ENCODE measurements at places on chromosomes 2 and 18. TPM values are rescaled to one million over a fixed set of nuclear protein-coding genes. Genes with fewer than 3 reads are reported as not detected.
A peak's percentile ranks its signal among the peaks of the same experiment; 100 is the strongest.

- DNase-seq = peak; percentile 13
These were observed 13.9 kb downstream of the RDH14 start for GRCh38 chr2:18546567-18546966.

- no peak for DNase-seq
These were observed 681.2 kb downstream of the EPHA4 start for GRCh38 chr2:220890931-220891330.

DNA sequence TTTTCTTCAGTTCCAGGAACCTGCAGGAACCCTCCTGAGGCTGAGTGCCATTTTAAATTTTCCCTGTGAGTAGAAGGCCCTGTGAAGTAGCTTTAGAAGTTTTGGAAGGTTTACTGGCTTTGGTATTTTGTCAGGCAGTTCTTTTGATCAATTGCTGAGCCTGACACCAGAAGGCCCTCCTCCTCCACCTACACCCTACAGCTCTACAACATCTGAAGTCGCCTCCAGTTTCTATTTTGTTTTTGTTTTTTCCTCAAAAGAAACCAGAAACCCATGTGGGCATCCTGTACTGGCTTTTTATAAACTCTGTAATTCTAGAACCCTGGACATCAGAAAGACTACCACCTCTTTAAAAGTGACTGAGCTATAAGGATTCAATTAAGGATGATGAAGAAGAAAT lies 153.7 kb downstream of the NRXN1 start:
- DNase-seq = no peak

OSR1 gene
- total RNA-seq = not detected

DNA sequence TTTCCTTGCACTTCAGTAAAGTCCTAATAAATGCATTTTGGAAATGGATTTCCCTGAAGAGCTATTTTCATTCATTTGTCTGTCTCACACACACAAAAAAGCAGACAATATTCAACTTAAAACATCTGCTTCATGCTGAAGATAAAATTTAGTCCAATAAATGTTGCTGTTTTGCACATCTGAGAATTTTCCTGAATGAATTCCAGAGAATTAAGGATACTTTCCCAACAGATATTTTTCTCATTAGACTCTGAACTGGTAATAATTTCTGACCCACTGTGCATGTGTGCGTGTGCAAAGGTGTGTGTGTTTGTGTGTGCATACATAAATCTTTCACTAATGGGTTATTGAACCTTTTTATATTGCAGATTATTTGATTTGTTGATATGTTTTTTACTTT lies 390.2 kb upstream of the TMEFF2 start:
- no peak for DNase-seq

NCKAP5 gene
- total RNA-seq = not detected

DNA sequence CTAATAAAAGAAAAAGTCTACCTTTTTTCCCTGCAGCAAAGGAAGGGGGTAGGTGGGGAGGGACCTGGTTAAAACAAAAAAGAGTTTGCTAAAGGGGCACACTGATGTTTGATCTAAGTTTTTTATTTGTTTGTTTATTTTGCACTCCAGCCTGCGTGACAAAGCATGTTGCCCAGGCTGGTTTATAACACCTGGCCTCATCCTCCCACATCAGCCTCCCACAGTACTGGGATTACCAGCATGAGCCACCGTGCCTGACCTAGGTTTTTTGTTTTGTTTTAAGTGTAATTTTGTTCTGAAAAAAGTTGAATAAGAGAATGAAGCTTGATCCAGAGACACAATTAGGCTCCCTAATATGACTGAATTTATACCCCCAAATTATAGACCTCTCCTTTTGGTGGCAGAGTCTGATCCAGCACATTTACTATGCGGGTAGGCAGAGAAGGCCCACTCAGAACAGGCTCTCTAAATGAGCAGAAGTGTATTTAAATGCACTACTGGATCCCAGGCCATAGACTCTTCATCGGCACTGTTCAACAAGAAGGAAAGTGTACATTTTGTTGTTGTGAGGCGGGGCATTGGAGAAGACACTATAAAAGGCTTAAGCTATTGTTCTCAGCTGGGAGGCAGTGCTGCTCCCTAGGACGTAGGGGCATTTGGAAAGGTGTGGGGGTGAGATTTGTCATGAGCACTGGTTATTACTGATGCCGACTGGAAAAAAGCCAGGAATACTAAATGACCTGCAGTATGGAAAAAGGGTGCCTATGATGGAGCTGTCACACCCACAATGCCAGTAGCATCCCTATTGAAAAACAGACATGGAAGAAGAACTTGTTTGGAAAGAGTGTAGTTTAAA lies 32.4 kb downstream of the MRPS9 start:
- no peak for DNase-seq

DNA sequence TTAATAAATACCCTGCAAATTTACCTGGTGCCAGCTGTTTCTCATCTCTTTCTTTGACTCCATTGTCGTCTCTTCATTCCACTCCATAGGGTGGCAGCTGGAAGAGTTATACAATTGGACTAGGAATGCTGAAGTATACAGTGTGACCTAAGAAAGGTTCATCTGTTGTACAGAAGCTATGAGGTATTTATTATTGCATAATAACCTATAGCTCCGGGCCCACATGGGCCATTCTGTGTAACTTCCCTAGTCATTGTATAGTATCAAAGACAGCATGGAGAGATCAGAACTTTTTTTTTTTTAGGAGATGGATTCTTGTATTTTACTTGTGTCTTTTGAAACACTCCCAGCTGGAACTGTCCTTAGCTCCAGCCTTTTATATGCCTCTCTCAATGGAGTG lies 26.2 kb downstream of the BMP10 start:
- DNase-seq = no peak

SULT1C4 gene
- not detected for total RNA-seq

GKN1 gene
- not detected for total RNA-seq

ONECUT2 gene
- not detected for total RNA-seq

DNA sequence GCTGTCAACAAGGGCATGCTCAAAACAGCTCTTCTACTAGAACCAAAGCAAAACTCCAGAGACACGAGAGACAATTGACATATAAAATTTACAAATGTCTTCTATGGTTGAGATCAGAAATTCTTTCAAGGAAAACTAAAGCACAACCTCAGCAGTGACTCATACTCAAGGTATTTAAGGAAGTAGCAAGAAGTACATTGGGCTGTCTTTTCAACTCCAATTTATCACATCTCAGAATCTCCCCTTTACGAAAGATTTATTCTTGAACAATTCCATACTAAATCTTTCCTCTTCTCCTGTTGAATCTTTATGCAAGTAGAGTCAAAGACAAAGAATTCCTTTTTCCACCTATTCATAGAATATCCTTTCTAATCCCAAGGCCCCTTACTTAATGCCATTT lies 324.0 kb downstream of the IRS1 start:
- no peak for DNase-seq

UPP2 gene
- total RNA-seq = not detected

SEMA4C gene
- 35.4 TPM for total RNA-seq

DNA sequence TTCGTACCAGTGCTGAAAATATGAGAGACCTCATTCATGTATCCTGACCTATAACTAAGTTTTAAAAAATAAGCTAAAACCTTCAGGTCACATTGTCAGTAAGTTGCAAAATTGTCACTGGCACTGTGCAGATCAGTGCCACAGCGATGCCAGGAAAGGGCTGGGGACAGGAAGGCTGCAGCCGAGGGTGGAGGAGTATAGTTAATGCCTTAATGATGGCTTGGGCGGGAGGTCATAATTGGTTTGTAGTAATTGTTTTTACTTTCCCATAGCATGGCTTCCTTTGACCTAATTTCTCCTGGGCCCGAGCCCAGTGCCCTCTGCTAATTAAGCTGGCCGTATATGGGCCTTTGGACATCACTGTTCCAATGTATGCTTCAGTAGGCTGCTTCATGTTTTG lies 47.2 kb upstream of the RAB12 start:
- no peak for DNase-seq

G6PC2 gene
- not detected for total RNA-seq

DNA sequence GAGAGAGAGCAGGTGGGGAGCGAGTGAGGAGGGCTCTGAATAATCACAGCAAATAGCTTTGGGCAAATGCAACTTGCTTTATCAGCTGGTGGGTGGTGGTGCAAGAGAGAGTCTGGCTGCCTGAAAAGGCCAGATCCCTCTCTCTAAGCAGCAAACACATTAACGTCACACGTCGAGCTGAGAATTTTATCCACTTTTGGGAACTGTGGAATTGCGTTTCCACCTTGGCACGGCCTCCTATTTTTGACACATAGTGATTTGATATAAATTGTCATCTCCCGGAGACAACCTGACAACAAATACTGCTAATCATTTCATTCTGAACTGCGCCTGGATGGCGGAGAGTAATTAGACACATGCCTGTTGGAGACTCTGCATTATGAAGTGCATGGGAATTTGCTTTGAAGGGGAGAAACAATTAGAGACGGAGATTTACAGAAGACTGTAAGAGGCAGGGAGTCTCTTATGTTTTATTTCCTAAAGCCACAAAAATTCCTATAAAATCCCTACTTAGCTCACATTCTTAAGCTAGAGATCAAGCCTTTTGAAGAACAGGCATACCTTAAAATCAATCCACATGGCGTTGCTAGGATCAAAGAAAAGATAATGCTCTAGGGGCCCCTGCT lies 634.1 kb downstream of the TDRD15 start:
- no peak for DNase-seq

GRCh38 chr2:206160125-206160806 lies 571 bp downstream of the EEF1B2 start:
- DNase-seq = no peak

NT5DC4 gene
- not detected for total RNA-seq

PROM2 gene
- 0.42 TPM for total RNA-seq

DNA sequence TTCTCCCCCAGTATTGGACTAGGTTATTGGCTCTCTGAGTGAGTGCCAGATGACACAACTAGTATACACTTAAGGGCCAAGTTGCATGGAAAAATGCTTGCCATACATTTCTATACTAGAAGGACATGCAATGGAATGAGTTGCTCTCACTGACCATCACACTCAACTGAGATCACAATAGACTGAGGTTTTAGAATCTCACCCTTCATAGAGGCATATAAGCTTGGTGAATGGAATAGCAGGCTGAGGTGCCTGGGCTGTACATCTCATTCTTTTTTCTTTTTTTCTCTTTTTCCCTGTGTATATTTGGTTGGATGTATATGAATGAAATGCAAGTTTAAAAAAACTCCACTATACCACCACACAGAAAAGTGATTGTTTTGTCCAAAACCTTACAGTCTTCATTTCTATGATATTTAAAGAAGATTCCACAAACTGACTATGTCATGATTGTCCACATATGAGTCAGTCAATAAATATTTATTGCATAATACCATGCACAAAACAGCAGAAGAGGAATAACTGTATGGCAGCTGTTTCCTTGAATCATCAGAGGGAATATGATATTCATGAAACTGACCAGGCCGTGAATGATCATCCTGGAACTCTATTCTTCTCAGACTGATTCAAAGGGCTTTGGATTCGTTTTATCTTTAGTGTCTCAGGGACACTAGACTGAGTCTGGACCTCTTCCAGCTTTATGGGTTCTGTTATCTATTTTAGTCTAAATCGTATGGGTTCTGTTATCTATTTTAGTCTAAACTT lies 122.6 kb upstream of the STK17B start:
- no peak for DNase-seq

GRCh38 chr18:77422974-77423867 lies 173.6 kb downstream of the GALR1 start:
- DNase-seq = no peak

GRCh38 chr18:10131460-10132395 lies 217.9 kb downstream of the VAPA start:
- no peak for DNase-seq

LYPD6 gene
- total RNA-seq = not detected

GRCh38 chr18:66346833-66347588 lies 256.9 kb downstream of the CDH19 start:
- no peak for DNase-seq

- DNase-seq = no peak
These were observed 40.4 kb upstream of the TMEM178A start for GRCh38 chr2:39625193-39625926.

GRCh38 chr18:39209173-39209572 lies 1643.6 kb upstream of the CELF4 start:
- DNase-seq = no peak

- DNase-seq = no peak
These were observed 85.5 kb downstream of the PIGN start for GRCh38 chr18:62101321-62101721.

- no peak for DNase-seq
These were observed 242.1 kb upstream of the RGPD4 start for GRCh38 chr2:107584577-107584976.

- no peak for DNase-seq
These were observed 8.6 kb downstream of the CABLES1 start for GRCh38 chr18:23143815-23144261.

GRCh38 chr2:132542953-132543569 lies 126.5 kb downstream of the GPR39 start:
- DNase-seq = no peak

DNA sequence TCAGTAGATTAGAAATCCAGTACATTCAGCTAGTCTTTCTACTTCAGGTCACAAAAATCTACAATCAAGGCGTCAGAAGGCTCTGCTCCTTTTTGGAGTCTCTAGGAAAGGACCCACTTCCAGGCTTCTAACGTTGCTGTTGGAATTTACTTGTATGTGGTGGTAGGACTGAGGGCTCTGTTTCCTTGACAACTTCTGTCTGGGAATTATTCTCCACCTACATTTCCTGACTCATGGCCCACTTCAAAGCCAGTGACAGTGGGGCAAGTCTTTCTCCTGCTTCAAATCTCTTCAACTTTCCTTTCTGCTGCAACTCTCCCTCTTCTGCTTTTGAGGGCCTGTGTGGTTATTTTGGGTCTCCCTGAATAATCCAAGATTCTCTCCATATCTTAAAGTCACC lies 10.4 kb upstream of the TMX3 start:
- DNase-seq = no peak

DNA sequence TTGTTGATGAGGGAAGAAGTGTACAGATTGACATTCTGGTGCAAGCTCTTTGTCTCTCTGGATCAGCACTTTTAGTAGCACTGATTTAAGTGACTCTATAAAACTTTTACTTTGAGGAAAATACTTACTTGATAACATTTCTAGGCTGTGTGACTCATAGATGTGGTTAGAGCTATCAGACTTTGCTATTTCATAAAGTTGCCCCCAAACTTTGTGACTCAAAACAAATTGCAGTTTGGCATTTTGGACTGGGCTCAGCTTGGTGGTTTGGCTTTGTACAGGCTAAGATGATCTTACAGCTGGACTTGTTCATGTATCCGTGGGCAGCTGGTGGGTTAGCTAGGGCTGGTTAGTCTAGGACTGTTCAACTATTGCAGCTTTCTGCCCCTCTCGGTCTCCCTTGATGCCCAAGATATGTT lies 42.1 kb upstream of the GLS start:
- DNase-seq = no peak

HOXD10 gene
- total RNA-seq = not detected

GRCh38 chr18:35458677-35459441 lies 38.9 kb downstream of the INO80C start:
- no peak for DNase-seq

GRCh38 chr2:4151521-4151920 lies 448.1 kb downstream of the DCDC2C start:
- DNase-seq = no peak

GRCh38 chr18:30985753-30986152 lies 56.8 kb downstream of the DSC3 start:
- DNase-seq = no peak

- DNase-seq = no peak
These were observed 186.6 kb downstream of the MGAT5 start for GRCh38 chr2:134440336-134440909.

- DNase-seq = no peak
These were observed 153.7 kb downstream of the SOX11 start for GRCh38 chr2:5845798-5846330.

Measured in activated CD4-positive, alpha-beta T cell treated with anti-CD3 and anti-CD28 coated beads, Interleukin-2, amount 10 ng/mL, durations not matched to agents 7 days and 5 days (primary cell).